ENCODE measurements at places on chromosomes 11 and 22.

DNA sequence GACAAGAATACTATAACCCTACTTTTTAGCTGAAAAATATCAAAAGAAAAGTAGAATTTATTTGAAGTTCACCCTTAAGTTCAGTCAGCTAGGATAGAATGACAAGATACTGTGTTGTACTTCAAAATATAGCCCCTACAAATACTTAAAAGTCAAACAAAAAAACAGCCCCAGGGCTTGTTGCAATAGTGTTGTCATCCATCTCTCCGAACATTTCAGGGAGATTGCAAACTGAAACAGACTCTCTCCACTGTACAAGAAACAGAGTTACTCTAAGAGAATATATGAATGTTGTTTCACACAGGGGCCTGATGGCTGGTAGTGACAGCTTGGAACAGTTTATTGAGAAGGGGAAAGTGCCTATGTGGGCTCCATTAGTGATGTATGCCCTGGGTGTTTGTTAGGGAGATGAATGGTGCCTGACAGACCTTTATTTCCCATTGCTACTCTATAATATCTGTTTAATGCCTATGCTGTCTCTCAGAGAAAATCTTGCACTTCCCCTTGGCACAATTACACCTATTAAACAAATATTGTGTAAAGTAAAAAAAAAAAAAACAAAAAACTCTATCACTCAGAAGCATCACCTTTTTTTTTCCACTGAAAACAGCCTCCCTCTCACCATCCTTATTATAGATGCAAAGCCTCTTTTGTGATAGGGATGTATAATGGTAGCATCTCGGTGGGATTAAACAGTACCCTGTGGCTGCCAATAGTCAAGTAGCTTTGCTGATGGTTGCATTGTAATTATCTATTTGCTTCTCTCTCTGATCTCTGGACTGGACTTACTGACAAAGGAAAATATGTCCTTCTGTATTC, 506.3 kb upstream of the LUZP2 start:
- DNase-seq, result no peak

DNA sequence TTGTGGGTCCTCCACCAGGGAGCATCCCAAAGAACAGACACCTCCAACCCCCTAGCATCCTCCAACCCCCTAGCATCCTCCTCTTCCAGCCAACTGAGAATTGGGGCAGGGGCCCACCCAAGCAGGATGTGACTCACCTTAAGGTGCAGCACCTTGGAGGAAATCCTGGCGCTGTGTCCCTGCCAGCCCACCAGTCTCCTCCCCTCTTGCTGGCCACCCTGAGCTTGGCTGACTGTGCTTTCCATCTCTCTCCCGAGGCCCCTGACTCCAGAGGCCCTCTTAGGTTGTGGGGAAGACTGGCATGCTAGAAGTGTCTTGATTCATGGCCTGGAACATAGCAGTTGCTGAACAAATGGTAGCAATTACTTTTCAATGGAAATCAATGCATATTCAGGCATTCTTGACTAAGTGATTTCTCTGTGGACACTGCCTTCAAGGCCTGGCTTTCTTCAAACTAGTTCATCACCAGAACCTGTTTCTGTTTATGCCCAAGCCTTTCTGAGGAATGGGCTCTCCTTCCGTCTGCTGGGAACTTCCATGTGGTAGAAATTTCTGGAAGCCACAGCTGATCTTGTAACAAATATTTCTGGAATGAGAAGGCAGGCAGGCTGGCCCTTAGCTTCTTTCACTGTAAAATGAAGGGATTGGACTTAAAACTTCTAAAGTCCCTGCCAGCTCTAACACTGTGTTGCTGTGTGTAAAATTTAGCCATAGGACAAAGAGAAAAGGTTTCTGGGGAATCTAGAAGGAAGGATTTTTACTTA, 60.5 kb downstream of the CEP164 start:
- peak; percentile 38 for DNase-seq

GRCh38 chr11:34277171-34277570, 80.6 kb downstream of the ABTB2 start:
- no peak for DNase-seq

- DNase-seq, result no peak
These were observed 50.1 kb downstream of the SGSM3 start for GRCh38 chr22:40420341-40421081.

- no peak for DNase-seq
These were observed 110.3 kb downstream of the LRRC32 start for GRCh38 chr11:76560219-76560618.

DNA sequence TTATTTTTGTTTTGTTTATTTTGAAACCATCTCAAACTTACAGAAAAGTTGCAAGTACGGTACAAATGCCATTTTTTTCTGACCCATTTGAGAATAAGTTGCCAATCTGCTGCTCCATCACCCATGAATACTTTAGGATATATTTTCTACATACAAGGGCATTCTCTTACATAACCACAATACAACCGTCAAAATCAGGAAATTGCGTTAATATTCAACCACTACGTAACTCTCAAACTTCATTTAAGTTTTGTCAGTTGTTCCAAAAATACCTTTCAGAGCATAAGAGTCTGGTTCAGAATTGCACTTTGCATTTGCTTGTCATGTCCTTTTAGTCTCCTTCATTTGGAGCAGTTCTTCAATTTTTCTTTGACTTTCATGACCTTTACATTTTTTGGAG, 194.3 kb upstream of the BDNF start:
- DNase-seq, result no peak

DNA sequence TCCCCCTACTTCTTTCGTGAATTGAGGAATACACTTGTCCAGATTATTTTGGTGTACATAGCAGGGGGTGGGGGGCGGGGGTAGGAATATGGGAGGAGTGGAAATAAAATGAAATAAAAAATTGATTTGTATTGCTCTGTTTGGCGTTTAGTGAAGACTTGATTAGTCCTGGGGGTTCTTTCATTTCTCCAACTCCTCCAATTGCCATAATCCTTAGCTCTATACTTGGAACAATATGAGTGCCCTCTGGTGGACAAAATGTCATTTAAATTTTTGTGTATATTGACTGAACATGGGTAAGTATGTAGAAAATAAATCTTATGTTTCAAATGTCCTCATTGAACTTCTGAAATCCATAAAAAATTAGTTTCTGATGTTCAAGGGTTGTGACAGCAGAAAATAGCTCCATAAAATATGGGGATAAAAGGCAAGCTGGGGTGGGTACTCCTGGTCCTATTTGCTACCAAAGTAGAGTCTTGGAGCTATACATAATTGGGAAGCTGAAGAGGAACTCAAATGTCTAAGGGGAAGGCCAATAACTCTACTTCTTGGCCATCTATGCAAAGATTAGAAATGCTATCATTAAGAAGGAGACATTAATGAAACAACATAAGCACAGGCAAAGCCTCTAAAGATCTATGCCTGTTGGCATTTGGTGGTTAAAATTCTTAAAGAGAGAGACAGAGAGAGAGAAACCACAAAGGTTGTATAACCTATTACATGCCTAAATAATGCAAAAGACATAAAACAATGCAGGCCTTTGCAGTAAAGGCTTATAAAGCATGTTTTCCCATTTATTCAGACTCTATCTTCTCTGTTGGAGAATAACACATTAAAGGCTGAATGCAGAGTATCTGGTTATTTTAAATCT, 421.6 kb downstream of the METTL15 start:
- peak; percentile 68 for DNase-seq

GRCh38 chr11:55793321-55793720, 2.0 kb upstream of the OR5D14 start:
- DNase-seq, result no peak

DNA sequence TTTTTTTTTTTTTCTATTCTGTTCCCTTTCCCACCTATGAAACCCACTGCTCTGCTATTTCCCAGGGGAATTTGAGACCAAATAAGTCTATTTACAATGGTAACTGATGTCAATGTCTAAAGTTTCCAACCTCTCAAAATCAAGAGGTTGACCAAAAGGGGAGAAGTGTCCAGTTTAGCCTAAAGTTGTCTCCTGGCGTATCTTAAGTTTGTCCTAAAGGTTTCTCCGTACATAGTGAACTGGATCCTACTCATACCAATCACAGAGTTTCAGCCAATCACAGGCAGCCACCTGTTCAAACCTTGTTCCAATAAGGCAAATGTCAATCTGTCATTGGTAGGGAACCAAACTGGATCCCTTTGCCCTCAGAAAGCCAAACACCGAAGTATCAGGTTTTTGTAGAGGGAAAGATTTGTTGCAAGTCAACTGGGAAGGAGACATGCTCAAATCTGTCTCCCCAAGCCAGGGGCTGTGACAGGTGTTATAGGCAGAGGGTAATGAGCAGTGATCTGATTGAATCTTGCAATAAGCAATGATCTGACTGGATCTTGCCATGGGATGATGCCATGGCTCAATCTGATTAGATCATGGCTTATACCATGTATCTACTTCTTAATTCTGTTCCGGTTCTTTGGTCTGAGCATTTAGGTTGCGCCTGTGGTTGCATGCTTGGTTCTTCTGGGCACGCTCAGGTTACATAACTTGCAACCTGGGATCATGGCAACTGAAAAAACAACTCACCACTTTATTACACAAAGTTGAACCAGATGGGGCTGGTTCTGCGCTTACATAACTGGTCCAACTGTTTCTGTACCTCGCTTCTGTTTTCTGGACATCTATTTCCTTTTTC, 1.1 kb upstream of the VPS37C start:
- no peak for DNase-seq

GRCh38 chr22:50641696-50642607, 14.0 kb upstream of the ARSA start:
- DNase-seq, result no peak

DNA sequence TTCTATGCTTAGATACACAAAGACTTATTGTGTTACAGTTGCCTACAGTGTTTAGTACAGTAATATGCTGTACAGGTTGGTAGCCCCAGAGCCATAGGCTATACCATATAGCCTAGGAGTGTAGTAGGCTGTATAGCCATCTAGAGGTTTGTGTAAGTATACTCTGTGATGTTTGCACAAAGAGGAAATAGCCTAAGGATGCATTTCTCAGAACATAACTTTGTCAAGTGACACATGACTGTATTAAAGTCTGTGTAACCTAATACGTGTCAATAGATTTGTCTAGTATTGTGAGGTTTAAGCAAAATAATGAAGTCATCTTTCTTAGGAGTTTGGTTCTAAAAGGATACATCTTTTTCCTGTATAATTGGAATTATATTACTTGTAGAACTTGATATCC, 5.5 kb downstream of the ZC3H12C start:
- no peak for DNase-seq

GRCh38 chr11:126718276-126718675, 282.3 kb downstream of the KIRREL3 start:
- DNase-seq, result no peak

GRCh38 chr11:70952191-70952590, 300.2 kb downstream of the SHANK2 start:
- DNase-seq, result no peak
